ENCODE measurements at places on chromosomes 6 and 20. TPM values are rescaled to one million over a fixed set of nuclear protein-coding genes. Genes with fewer than 3 reads are reported as not detected.

- DNase-seq, result no peak
- H3K27me3 ChIP-seq, result no peaks in the 10 kb centered on the region
- H3K4me3 ChIP-seq, result no peak overlapping the region
- no peaks in the 10 kb centered on the region for H3K4me1 ChIP-seq
- no peaks in the 10 kb centered on the region for H3K36me3 ChIP-seq
Observed at GRCh38 chr6:6348256-6348655, 27.8 kb upstream of the F13A1 start.

- H3K4me1 ChIP-seq, result no peaks in the 10 kb centered on the region
- H3K4me3 ChIP-seq, result no peak overlapping the region
- H3K27ac ChIP-seq, result peak overlapping the region; percentile 7
- H3K36me3 ChIP-seq, result no peaks in the 10 kb centered on the region
- no peak for DNase-seq
- no peaks in the 10 kb centered on the region for H3K27me3 ChIP-seq
Observed at GRCh38 chr6:138485005-138485545, 14.2 kb downstream of the NHSL1 start.

- H3K4me1 ChIP-seq, result no peaks in the 10 kb centered on the region
- H3K36me3 ChIP-seq, result no peaks in the 10 kb centered on the region
- no peak overlapping the region for H3K27ac ChIP-seq
- H3K4me3 ChIP-seq, result no peak overlapping the region
Observed at GRCh38 chr6:112268019-112268418, 13.7 kb upstream of the LAMA4 start.

- no peak for DNase-seq
- H3K4me3 ChIP-seq, result no peak overlapping the region
- no peaks in the 10 kb centered on the region for H3K27me3 ChIP-seq
- H3K4me1 ChIP-seq, result no peaks in the 10 kb centered on the region
Observed at GRCh38 chr20:17488916-17489600, 42.1 kb downstream of the BFSP1 start.

- no peaks in the 10 kb centered on the region for H3K27me3 ChIP-seq
- no peaks in the 10 kb centered on the region for H3K4me1 ChIP-seq
- H3K36me3 ChIP-seq, result no peaks in the 10 kb centered on the region
- H3K4me3 ChIP-seq, result no peak overlapping the region
- no peak for DNase-seq
Observed at GRCh38 chr6:124881898-124882578, 80.2 kb upstream of the RNF217 start.

DNA sequence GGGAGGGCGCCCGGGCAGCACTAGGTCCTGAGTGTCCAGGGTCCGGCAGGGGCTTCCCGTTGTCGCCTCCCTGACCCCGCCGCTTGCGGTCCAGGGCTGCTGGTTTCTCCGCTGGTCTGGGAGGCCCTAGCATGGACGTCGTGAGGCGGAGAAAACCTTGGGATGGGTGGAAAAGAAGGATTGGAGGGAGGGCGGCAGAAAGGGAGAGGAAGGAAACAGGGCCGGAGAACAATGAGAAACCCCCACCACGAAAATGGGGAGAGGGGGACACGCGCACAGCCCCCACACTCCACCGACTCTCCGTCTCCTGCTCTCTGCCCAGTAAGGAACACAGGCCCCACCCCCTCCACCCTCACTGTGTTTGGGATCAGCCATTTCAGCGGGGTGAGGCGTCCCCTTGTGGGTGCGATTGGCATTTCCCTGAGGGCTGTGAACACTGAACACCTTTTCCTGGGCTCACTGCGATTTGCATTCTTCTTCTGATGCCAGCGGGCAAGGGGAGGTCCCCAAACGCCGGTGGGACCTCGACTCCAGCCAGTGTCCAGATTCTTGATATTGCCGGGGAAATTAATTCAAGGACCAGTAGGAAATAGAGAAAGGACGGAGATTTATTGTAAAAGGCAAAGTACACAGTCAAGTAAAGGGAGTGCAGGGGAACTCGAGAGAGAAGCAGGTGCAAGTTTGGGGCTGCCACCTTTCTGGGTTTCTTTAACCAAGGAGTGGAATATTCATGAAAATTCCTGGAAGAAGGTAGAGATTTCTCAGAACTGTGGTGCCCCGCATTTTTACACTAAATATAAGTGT is 3.3 kb upstream of the RAET1G start:
- peak; percentile 93 for DNase-seq
- no peaks in the 10 kb centered on the region for H3K27me3 ChIP-seq
- no peak overlapping the region for H3K27ac ChIP-seq

Gene CENPQ
- polyA plus RNA-seq, result 1.4 TPM
